ENCODE measurements at places on chromosomes 16 and 17.

- DNase-seq, result no peak
Observed at GRCh38 chr17:4950746-4951204, at the start of gene ENO3. ENO3 (plus strand) TSS chr17:4951119; CDS start chr17:4951830, 711 bp downstream.

DNA sequence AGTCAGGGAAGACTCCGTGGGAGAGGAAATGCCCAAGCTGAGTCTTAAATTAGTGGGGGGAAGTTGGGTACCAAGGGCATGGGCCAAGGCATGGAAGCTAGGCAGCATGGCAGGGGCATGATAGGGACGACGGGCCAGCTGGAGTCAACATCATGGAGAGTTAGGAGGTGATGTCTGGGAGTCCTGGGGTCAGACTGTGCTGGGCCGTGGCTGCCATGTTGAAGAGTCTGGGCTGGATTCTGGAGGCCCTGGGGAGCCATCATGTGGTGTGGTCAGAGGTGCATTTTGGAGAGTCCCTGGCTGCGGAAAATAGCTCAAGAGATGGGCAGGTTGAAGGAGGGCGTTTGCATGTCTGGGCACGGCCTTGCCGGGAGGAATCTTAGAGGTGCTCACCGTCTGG is 85.2 kb downstream of the SDR42E1 start:
- no peak for DNase-seq

GRCh38 chr17:12655936-12656335 is 9.8 kb upstream of the MYOCD start:
- no peak for DNase-seq

DNA sequence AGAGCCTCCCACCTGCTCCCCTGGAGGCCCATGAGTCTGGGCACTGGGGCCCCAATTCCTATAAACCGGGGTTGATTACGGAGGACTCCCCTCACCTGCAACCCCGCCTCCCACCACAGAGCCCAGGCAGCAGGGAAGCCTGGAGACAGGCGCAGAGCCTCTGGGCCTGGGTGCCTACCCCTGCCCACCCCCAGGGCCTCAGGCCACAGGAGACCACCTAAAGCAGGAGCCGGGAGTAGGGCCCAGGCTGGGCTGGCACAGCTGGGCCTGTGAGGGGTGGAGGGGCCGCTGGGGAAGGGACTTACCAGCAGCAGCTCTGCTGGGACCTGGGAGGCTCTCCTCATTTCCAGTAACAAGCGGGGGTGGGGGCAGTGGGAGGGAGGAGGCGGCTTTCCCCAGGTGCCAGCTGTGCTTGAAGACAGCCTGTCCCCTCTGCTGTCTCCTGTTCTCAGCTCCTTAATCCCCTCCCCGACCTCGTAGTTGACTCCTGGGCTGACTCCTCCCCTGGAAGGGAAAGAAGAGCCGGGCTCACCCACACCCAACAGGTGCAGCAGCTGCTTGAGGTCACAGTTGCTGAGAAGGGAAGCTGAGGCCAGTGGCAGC is 46.8 kb downstream of the TMEM235 start:
- DNase-seq, result no peak

DNA sequence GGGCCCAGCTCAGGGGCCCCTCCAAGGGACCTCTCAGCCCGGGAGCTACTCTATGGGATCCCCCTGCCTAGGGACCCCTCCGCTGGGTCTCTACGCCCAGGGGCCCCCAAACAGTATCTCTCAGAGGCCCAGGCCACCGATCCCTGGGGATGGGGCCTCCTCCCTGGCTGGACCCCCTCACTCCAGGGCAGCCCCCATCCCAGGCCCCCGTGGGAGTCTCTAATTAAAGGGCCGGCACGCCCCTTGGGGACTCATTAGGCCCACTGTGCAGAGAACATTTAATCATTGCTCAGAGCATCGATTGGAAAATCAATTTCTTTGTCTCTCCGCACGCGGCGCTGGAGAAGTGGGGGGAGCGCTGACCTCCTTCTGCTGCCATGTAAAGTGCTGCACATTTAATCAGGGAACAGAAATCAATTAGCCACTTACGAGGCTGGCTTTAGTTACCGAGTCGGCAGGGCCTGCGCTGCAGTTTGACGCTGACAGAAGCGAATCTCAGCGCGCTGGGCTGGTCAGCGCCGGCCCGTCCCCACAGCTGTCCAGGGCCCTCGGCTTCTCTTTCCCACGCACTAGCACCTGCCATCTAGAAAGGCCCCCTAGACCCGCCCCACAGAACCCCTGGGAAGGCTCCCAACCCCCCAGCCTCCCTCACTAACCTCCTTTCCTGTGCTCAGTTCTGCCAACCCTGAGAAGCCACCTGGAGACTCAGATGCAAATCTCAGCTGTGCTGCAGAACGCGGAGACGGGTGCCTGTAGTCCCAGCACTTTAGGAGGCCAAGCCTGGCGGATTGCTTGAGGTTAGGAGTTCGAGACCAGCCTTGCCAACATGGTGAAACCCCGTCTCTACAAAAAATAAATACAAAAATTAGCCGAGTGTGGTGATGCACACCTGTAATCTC is 20.2 kb upstream of the C1QL1 start:
- no peak for DNase-seq

GRCh38 chr17:6981426-6981825 is 14.4 kb upstream of the ALOX12 start:
- no peak for DNase-seq

DNA sequence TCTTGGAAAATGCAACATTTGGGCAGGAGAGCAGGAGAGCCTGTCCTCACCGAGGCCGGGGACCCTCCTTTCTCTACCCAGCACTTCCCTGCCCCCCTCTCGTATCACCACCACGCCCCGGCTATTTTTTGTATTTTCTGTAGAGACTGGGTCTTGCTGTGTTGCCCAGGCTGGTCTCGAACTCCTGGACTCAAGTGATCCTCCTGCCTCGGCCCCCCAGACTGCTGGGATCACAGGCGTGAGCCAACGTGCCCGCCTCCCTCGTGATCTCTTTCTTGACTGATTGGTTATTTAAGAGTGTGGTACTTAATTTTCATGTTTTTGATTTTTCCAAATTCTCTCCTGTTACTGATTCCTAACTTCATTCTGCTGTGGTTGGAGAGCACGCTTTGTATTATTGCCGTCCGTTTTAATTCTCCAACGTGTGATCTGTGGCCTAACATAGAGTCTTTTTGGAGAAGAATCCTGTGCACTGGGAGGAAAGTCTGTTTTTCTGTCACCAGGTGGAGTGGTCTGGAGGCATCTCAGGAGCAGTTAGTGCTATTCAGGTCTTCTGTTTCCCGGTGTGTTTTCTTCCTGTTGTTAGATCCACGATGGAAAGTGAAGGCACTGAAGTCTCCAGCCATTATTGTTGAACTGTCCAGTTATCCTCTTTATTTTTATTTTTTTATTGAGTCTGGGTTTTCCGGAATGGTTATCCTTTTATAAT is 40.4 kb downstream of the ZNF778 start:
- no peak for DNase-seq

DNA sequence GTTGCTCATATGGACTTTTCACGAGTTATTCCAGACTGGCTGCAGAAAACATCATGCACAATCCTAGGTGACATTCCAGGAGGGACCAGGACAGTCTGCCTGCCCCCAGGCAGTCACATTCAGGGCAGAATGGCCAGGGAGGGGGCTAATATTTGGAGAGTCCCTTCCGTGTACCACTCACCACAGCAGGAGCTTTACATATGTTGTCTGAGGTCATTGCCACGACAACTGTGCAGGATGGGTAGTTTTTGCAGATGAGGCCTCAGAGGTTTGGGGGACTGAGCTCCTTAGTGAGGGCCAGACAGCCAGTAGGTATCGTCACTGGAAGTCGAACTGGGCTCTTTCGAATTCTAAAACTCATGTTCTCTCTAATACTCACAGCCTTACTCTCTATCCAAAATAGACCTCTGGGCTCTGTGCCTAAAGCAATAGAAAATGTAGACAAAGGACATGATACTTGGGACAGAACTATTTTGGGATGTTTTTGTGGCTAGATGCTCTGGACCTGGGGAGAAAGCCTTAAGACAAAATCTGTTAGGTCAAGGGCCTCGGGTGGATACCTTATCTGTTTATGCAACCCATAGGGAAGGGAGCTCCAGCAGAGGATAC is 338.5 kb downstream of the MAF start:
- DNase-seq, result no peak

DNA sequence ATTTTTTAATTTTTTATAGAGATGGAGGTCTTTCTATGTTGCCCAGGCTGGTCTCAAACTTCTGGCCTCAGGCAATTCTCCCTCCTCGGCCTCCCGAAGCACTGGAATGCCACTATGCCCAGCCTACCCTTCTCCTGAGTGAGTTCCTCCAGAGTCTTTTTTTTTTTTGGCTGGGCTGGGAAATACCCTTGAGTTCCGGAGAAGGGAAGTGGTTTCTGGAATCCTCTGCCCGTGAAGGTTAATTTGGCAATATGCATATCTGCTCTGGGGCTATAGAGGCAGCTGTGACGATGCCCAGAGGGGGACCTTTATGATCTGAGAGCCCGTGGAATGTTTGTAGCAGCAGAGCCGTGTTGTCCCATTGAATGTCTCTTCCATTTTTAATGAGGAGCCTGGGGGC is 217.5 kb downstream of the RBFOX1 start:
- DNase-seq, result no peak

GRCh38 chr16:49937886-49938285 is 82.0 kb upstream of the ZNF423 start:
- no peak for DNase-seq

DNA sequence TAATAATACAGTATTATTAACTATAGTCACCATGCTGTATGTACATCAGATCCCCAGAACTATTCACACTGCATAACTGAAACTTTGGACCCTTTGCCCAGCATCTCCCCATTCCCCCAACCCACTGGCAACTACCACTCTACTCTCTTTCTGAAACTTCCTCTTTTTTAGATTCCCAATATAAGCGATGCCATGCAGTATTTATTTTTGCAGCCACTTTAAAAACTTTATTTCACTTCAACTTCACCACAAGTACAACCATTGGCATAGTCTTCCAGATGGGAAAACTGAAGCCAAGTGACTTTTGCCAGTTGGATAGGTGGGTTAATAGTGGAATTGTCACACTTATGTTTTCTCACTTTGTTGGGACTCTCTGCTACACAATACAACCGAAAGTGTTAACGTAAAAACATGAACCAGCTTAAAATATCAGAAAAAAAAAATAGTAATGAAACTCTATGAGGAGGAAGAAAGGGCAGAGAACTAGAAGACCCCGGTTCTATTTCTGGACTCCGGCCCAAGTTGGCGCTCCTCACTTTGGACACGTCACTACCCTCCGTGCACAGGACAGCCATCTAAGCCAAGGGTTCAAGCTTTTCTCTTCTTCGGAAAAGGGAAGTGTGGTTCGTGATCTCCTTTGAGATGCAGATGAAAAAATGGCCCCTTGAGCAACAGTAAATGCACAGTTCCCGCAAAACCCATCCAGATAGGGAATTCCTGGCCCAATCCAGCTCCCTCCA is 743 bp downstream of the SHCBP1 start:
- DNase-seq, result no peak

DNA sequence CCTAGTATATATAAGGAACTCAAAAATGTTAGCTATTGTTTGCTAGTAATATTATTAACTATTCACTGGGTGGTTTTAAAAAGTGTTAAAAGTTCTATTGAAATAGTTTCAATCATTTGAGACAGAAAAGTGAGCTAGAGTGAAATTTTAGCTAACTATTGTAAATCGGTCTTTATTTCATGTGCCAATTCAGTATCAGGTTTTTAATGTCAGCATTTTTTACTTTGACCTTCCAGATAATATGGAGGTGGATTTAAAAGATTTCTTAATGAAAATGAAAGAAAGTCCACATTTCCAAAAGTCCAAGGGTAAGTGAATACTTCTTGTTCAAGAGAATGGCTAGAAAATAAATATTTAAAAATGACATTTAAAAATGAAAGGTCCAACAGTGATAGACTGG is 90.9 kb downstream of the EFCAB13 start:
- DNase-seq, result no peak

GRCh38 chr17:74763565-74764387 is 12.4 kb downstream of the NAT9 start:
- no peak for DNase-seq

GRCh38 chr17:4556996-4557395 is 1.8 kb upstream of the MYBBP1A start:
- no peak for DNase-seq

GRCh38 chr16:49000594-49000993 is 281.0 kb downstream of the CBLN1 start:
- DNase-seq, result no peak

DNA sequence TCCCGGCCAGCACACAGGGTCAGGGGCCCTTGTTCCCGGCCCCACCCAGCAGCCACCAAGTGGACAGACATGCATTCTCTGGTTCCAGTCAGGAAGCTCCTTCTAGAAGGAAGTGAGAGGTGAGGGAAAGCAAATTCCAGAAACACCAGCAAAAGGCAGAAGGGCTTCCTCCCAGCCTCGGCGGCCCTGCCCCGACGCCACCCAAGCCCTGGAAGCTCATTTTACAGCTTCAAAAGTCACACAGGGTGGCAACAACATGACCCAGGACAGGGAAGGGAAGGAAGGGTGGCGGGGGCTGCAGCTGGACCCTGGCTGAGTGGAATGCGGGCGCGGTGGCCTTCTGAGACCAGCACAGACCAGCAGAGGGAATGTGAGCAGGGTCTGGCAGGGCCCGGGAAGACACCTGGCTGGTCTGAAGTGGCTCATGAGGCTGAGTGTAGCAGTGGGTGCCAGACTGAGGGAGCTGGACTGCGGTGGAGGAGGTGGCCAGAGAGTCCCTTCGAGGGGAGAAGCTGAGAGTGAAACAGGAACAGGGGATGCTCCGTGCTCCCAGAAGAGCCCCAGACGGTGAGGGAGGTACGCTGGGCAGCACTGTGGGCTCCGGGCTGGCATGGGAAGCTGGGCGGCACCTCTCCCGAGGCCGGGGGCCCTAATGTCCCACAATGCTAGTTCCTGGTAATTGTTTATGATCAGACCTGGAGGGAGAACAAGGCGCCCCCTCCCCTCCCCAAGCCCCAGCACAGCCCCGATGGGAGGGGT is 1.9 kb upstream of the UNC13D start:
- no peak for DNase-seq

GRCh38 chr17:45243750-45244149 is 18.1 kb downstream of the SPATA32 start:
- DNase-seq, result no peak

DNA sequence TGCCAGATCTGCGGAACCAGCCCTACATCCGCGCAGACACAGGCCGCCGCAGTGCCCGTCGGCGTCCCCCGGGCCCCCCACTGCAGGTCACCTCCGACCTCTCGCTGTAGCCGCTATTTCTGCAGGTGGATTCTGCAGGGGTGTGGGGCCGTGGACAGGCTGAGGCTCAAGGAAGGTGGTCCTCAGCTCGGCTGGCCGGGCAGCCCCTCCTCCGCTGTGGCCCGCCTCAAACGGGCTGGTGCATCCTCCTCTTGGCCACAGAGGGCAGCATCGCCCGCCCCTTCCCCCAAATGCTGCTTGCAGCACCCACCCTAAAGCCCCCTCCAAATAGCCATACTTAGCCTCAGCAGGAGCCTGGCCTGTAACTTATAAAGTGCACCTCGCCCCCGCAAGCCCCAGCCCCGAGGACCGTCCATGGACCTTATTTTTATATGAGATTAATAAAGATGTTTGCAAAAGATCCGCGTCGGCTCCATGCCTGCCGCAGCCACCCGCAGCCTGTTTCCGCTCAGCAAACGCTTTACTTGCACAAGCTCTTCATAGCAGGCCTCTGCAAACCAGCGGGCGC is 14.9 kb downstream of the SPATA32 start:
- DNase-seq, result no peak

- no peak for DNase-seq
Observed at GRCh38 chr16:3868967-3869366, 11.5 kb downstream of the CREBBP start.

Data from stimulated activated CD4-positive, alpha-beta T cell treated with anti-CD3 and anti-CD28 coated beads, Interleukin-1b, Interleukin-23, amount 100 ng/mL, for 1 hour (primary cell).